ENCODE measurements at places on chromosomes 6 and 20.

GRCh38 chr6:158825951-158826306 lies 6.8 kb upstream of the EZR start:
- no peak for DNase-seq

DNA sequence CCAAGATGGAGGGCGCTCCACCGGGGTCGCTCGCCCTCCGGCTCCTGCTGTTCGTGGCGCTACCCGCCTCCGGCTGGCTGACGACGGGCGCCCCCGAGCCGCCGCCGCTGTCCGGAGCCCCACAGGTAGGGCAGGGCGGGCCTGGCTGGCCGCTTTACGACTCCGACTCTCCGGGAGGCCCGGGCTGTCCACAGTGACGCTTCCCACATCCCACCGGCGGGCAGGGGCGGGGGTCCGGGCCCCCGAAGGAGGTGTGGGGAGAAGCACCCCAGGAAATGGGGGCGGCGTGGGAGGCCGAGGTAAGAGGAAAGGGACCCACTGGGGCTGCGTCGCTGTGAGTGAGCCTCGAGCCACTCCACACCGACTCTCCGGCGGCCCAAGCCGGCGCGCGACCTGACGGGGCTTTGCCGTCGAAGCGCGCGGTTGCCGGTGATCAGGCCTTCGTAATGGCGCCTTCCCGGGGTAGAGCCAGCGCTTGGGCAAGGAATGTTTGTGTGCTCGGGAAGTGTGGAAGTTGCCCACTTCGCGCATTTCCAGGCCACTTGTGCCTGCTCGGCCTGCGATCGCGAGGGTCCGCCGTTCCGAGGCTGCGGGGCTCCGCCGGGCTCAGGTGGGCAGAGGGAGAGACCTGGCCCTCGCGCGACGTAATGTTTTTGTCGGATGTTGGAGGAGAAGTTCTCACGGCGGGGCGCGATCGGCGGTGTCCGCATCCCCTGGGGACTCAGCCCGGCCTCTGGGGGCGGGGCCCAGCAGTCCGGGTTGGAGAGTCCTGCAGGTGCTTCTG lies 427 bp downstream of the GINM1 start:
- no peak for DNase-seq

DNA sequence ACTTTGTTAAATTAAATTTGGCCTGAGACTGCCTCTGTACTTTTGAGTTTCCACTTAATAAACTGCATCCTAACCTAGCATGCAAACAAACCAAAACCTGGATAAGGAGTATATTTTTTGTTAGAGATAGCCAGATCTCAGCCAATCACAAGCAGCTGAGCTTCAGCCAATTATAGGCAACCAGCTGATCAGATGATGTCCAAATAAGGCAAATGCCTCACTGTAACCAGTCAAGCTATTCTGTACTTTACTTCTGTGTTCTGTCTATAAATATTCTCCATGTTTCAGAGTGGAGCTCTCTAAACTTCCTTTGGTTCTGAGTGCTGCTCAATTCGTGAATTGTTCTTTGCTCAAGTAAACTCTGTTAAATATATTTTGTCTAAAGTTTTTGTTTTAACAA lies 194.6 kb upstream of the RGS17 start:
- DNase-seq, result no peak

- no peak for DNase-seq
Measured at GRCh38 chr6:29992807-29993206, 50.5 kb downstream of the HLA-A start.

GRCh38 chr6:110053395-110054240 lies 75.5 kb downstream of the GPR6 start:
- no peak for DNase-seq

- DNase-seq, result no peak
Measured at GRCh38 chr20:1357921-1358671, 29.2 kb upstream of the SDCBP2 start.

DNA sequence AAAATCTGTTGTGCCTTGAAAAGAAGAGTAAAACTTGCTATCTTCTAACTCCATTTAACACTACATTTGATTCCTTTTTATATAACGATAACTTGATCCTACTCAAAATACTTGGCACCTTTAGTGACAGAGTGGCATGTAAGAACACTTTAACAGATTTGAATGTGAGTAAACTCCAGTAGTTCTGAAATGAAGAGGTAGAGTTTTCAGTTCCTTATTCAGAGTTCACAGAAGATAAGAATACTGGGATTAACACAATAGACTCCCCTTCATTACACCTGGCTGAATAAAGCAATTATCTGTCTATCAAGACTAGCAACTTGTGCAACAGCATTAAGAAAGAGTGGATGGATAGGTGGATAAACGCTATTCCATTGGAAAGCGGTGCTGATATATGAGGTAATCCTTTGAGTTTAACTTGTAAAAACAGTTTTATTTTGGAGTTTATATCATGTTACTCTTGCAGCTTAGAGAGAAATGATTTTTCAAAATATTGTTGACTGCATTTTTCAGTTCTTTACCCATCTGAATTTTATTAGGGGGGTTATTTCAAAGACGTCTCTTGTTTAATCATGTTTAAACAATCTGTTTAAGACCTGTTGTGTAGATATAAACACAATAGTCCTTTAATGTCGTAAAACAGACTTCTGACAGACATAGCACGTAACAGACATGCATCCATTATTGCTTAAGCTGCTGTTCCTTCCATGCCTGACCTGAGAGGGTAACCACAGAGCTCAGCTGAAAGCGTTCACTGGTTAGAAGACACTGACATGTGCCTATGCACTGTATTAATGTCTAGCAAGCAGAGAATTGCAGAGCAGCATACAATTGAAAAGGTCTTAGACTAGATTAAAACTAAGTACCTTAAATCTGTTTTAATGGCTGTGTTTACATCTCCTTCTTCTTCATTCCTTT lies 102.4 kb upstream of the SUPT3H start:
- DNase-seq, result no peak

- no peak for DNase-seq
Measured at GRCh38 chr20:36331209-36331608, 25.1 kb downstream of the DLGAP4 start.

DNA sequence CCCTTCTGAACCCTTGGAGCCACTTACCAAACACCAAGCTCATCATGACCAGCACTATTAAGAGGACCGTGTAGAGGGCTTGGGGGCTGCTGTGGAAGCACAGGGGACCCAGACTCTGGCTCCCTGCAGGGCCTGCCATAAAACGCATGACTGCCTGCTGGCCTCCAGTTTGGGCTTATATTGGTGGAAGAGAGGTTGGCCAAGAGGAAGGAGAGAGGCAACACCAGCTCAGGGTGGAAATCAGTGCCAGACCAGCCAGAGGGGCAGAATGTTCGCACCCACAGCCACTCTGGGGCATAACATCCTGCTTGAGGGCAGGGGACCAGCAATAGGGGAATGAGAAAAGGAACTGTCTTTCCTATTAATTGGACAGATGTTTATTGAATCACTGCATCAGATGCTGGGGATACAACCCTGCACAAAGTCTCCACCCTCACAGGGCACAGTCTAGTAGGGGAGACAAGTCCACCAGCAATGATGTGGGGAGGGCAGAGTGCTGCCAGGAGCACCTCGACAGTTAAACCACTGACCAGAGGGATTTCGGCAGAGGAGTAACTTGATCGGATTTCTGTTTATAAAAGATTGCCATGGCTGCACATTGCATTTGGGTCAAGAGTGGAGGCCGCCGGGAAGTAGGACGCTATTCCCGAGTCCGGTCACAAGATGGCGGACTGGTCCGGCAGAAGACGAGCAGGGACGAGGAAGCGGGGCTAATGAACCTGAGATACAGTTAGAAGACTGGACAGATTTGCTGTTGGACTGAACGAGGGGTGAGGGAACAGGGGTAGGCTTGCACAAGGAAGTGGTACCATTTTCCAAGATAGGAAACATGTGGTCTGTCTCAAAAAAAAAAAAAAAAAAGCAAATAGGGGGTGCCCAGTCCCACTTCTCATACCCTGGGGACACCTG lies at the start of gene LY6G5C:
LY6G5C (minus strand) TSS at position 842 of the 909 bp plus-strand sequence; CDS start at position 148, 694 bp downstream.
- DNase-seq, result peak; percentile 18

GRCh38 chr6:157172231-157172701 lies 151.1 kb downstream of the TMEM242 start:
- DNase-seq, result no peak

DNA sequence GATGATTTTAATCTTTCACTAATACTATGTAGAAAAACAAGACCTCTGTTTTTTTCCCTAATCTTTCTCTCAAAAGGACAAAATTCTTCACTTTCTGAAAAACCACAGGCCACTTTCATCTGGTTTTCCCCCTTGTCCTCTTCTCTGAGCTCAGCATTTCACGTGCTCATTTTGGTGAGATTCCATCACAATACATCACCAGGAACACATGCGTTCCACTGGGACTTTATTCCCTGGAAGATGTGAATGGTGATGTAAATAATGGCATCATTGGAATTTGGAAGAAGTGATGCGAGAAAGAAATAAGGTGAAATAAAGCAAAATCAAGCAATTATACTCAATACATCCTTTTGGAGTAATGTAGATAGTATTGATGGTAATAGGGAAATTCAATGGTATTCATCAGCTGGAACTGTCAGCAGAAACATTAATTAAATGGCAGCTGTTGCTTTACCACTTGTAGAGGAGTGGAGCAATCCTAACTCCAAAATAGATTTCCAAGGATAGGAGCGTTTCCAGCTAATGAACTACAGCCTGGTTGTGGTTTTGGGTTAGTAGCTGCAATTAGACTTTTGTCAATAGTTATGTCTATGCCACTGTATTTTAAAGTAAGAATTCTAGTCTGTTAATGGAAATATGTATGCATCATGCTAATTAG lies 11.5 kb downstream of the FILIP1 start:
- DNase-seq, result no peak

DNA sequence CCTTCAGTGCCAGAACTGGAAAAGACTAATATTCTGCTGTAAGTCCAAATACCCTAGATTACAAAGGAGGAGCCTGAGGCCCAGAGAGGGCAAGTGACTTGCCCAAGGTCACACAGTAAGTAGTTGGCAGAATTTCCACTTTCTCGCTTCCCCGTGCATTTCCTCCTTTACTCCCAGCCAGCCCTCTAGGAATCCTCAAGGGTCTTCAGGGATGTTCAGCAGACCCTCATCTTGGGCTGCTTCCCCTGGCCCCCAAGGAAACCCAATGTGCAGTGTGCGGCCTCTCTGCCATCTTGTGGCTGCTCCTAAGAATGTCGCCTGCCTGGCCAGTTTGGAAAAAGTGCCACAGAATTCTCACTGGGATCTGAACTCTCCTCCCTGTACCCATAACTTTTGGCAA lies 217.7 kb upstream of the LRFN2 start:
- no peak for DNase-seq

- no peak for DNase-seq
Measured at GRCh38 chr20:4161401-4162251, 146.3 kb upstream of the RNF24 start.

- no peak for DNase-seq
Measured at GRCh38 chr6:41459738-41460137, 86.4 kb upstream of the FOXP4 start.

DNA sequence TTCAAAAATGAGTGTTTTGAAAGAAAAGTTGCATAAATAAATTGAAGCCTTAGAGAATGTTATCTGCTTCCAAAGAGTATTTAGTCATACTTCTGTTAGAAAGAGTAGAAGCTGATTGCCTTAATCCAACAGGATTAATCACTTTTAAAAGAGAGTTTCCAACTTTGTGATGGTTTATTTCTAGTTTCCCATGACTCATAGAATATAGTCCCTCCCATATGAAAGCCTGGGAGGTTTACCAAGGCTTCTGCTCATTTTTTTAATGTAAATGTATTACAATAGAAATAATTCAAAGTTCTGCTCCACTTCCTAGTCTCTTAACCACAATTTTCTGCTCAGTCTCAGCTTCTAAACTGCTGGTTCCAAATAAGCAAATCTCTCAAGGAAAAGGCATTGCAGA lies 118.0 kb upstream of the IRAK1BP1 start:
- DNase-seq, result no peak

GRCh38 chr6:144590532-144590931 lies 305.4 kb downstream of the UTRN start:
- no peak for DNase-seq

- no peak for DNase-seq
Measured at GRCh38 chr6:152146385-152146784, 338.9 kb downstream of the ESR1 start.

DNA sequence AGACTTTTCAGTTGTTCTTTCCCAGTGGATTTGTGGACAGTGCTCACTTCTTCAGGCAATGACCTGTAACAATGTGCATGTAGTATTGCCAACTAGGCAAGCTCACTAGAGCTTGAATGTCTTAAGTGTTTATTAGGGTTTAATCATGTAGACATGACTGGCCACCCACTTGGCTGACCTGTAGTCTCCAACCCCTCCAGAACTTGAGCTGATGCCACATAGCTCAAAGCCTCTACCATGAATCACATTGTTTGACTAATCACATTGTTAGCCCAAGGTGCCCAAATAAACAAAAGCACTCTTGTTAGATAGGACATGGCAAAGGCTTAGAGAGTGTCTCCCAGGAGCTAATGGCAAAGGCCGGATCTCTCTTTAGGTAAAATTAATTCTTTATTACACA lies 272.7 kb downstream of the GRIK2 start:
- no peak for DNase-seq

- peak; percentile 48 for DNase-seq
Measured at GRCh38 chr6:25481267-25481666, 170.7 kb upstream of the SCGN start.

- no peak for DNase-seq
Measured at GRCh38 chr6:56288347-56288746, 41.0 kb upstream of the COL21A1 start.

DNA sequence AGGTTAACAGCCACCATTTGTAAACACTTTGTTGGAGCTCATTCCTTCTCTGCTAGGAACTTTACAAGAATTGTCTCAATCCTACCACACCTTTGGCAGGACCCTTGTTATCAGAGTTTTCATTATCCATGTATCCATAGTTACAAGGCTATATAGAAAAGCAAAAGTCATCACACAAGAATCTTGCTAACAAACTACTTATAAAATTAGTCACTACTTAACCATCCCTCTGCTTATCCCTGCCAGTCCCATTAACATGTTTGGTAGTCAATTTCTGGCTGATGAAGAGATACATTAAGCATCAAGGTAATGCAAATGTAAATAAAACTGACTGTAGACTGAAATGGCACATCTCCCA lies 10.4 kb downstream of the ZSWIM3 start:
- no peak for DNase-seq

- DNase-seq, result no peak
Measured at GRCh38 chr6:35011096-35012041, 122.3 kb downstream of the ANKS1A start.

- DNase-seq, result peak; percentile 32
Measured at GRCh38 chr20:44579313-44580081, 2.9 kb upstream of the PKIG start.

- no peak for DNase-seq
Measured at GRCh38 chr6:51929934-51930574, 157.4 kb downstream of the PKHD1 start.

DNA sequence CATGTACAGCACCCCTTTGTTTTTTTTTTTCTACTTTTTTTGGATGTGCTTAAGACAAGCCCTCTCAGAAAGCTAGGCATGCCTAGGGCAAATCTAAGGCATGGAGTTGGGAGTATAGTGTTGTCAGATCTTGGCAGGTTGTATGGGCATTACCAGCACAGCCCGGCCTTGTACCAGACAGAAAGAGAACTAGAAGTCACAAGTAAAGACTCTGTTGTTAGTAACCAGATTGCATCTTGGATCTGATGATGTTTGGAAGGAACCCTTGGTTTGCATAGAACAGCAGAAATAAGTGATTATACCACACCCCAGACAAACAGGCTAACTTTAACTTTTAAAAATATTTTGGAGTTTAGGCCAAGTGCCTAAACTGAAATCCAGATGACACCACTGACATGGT lies 25.6 kb downstream of the STK35 start:
- no peak for DNase-seq

Measured in NCI-H524 treated with DMSO at 0.1 percent for 48 hours (cell line).